ENCODE measurements at places on chromosomes 6 and 20.

- DNase-seq = no peak
Observed at GRCh38 chr6:42555477-42556457, 8.1 kb upstream of the UBR2 start.

DNA sequence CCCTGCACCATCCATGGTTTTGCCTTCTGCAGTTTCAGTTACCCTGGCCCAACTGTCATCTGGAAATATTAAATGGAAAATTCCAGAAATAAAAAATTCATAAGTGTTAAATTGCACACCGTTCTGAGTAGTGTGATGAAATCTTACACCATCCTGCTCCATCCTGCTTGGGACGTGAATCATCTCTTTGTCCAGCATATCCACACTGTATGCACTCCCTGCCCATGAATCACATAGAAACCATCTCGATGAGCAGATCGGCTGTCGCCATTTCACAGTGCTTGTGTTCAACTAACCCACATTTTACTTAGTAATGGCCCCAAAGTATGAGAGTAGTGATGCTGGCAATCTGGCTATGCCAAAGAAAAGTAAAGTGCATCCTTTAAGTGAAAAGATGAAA lies 105.9 kb upstream of the ID4 start:
- no peak for DNase-seq

- DNase-seq = no peak
Observed at GRCh38 chr20:16930656-16931055, 182.5 kb downstream of the OTOR start.

DNA sequence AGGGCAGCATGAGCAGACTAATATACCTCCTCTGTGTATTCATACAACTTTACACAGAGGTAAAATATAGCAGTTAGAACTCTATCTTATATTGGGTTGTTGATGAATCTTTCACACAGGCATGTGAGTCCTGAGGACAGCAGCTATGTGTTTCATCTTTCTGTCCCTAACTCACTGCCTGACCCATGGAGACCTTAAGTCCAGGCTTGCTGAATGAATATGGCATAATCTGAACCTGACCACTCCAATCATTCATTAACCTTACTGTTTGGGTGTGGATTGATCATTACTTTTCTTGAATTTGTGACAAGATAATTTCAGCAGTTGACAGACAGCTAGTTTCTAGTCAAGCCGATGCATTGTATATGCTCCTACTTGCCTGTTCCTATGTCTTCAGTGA lies 27.3 kb upstream of the TSPYL1 start:
- DNase-seq = no peak

GRCh38 chr6:170229396-170229795 lies 61.5 kb downstream of the DLL1 start:
- DNase-seq = no peak

DNA sequence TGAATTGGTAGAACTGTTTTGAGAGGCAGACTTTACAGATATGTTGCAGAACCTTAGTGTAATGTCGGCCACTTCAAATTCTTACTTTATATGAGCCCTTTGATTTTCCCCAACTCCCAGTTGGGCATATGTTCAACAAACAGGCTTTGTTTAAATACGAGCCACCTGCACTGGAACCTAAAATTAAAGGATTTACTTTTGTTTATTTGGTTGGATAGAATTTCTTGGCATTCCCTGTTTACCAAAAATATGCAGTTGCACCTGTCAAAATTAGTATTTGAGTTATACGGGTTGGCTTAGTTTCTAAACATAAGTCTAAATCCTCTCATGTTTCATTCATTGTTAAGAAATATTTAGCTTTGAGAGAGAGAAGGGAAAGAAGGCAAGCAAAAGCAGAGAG lies 2.4 kb upstream of the GLYATL3 start:
- no peak for DNase-seq

GRCh38 chr20:54502179-54502578 lies 26.8 kb downstream of the DOK5 start:
- no peak for DNase-seq

- DNase-seq = no peak
Observed at GRCh38 chr20:52922436-52922835, 49.7 kb upstream of the TSHZ2 start.

DNA sequence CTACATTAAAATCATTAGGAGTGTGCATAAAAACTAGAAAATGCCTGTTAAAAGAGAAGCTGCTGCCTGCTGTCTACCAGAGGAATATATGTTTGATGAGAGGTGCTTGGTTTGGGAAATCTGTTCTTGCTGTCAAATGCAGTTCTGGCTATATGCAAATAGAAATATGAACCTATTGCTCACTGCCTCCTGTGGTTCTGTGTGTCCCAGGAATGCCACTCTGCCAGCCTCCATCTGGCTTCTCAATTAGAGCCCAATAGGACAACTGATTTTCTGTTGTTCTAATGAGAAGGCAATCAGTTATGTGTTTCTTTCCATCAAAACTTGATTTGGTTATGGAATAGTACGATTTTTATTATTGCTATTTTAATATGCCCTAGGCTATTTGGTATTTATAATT lies 759.7 kb downstream of the HDGFL1 start:
- no peak for DNase-seq

DNA sequence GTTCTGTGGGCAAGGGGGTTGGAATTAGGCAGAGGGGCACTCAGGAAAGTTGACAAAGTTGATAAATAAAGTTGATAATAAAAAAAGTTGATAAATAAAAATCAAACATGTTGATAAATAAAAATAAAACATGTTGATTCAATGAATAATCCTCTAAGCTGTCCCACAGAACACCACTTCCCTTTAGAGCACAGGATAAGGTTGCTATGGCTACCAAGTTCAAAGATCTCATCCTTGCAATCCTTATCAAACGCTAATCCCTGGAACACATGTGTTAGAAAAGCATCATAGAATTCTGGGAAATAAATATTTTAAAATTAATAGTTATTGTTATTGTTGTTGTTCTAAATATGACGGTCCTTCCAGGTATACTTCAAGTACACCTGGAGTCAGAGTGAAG lies 33.9 kb downstream of the MBOAT1 start:
- no peak for DNase-seq

- DNase-seq = no peak
Observed at GRCh38 chr6:34045771-34046170, 100.1 kb downstream of the GRM4 start.

GRCh38 chr6:16748025-16748319 lies 13.3 kb downstream of the ATXN1 start:
- DNase-seq = no peak

- no peak for DNase-seq
Observed at GRCh38 chr20:63394069-63394919, 33.1 kb upstream of the CHRNA4 start.

DNA sequence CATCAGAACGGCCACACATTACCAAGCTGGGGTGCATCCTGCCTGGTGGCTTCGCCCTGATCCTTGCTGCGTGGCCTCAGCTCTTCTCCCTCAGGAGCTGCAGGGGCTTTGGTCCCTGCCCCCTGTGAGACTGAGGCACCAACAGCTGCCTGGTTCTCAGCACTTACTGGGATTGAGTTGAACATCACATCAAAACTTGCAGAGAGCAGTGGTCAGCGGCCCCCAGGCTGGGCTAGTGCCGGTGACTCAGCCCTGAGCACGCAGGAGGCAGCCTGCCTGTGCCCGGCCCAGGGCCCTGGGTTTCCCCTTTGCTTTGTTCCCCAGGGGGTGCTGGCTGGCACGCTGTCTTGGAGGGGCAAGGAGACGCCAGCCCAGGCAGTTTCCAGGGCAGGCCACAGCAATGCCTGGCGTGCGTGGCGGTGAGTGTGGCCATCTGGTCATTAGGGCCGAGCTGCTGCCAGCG lies 63.3 kb downstream of the DLL1 start:
- no peak for DNase-seq

GRCh38 chr6:70008189-70008588 lies 141.8 kb downstream of the COL19A1 start:
- DNase-seq = no peak

GRCh38 chr20:5529331-5530148 lies 212.8 kb upstream of the PROKR2 start:
- peak; percentile 57 for DNase-seq

DNA sequence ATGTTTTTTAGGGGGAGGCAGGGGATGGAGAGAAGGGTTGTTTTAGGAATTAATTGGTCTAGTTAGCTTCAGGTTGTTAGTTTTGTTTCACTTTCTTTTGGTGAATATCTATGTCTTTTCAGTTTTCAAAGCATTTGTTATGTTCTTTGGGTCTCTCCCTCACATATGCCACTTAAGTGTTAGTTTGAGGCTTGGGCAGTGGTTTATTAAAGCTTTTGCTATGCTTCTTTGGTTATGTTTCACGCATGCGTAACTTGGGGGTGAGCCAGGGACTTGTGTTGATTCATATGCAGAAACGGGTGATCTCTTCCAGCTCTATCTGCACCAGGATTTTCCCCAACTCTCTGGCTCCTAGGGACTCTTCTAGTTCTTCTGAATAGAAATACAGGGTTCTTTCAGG lies 11.4 kb upstream of the MMS22L start:
- no peak for DNase-seq

DNA sequence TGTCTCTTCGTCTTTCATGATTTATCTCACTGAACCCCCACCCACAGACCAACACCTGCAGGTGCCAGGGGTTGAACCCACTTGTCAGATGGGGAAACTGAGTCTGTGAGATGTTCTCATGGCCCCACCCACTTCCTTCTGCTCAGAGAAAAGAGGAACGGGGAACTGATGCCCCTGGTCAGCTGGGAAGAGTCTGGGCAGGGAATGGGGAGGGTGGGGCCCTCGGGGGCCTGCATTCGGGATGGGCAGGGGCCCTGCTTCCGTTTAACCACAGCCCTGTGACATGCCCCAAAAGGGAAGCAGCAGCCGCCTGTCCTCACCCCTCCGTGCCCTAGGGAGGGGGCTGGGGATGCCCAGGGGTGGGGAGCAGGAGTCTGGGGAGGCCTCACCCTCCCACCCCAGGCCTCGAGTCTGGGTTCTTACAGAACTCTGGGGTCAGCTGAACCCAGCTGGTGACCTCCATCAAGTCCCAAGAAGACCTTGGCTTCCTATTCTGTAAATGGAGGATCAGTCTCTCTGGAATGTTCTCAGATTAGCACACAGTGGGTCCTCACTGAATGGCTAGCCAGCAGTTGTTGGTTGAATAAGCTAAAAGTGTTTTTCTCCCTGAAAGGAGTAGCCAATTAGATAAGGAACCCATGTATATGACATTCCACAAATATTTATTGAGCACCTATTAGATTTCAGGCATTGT lies 81.5 kb downstream of the CEBPB start:
- DNase-seq = no peak

- no peak for DNase-seq
Observed at GRCh38 chr6:115932481-115932880, 128.2 kb downstream of the FRK start.

- DNase-seq = no peak
Observed at GRCh38 chr6:39342692-39343395, 20.3 kb upstream of the KCNK16 start.

DNA sequence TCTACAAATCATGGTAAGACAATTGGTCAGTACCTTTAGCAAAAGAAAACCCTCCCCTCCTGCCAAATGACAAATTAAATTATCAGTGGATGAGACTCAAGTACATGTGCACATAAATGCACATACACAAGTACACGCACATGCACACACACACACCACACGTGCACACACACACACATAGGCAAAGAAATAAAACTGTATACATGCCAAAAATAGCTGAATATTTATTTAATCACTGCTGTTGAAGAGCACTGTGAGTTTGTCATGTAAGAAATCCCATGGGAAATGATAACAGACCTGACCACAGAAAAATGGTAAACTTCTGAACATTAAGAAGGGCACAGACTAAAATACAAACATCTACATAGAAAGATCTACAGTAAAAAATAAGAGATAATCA lies 46.6 kb upstream of the TNFAIP3 start:
- no peak for DNase-seq

- no peak for DNase-seq
Observed at GRCh38 chr6:53513519-53513966, 31.4 kb downstream of the GCLC start.

- no peak for DNase-seq
Observed at GRCh38 chr6:122558080-122558479, 52.1 kb upstream of the PKIB start.

GRCh38 chr6:169933839-169934698 lies 182.6 kb downstream of the ERMARD start:
- no peak for DNase-seq

GRCh38 chr20:16392346-16392745 lies 180.9 kb downstream of the KIF16B start:
- DNase-seq = no peak

GRCh38 chr6:148924226-148925012 lies 177.6 kb downstream of the UST start:
- DNase-seq = no peak

- DNase-seq = no peak
Observed at GRCh38 chr20:24523661-24524060, 54.2 kb downstream of the SYNDIG1 start.

DNA sequence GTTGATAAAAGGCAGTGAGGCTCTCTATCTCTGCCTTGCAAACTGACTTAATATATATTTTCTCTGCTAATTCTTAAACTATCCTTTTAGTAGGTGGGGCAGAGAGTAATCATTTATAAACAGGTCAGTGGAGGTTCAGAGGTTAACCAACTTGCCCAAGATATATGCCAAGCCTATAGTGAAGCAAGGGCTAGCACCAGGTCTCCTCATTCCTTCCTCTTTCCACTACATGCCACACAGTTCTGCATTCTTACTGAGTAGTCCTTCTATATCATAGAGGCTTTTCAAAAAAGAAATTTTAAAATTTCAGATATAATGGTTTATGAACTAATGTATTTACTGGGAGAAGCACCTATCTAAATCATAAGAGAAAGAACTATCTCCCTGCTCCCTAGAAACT lies 8.5 kb downstream of the ARG1 start:
- DNase-seq = no peak

DNA sequence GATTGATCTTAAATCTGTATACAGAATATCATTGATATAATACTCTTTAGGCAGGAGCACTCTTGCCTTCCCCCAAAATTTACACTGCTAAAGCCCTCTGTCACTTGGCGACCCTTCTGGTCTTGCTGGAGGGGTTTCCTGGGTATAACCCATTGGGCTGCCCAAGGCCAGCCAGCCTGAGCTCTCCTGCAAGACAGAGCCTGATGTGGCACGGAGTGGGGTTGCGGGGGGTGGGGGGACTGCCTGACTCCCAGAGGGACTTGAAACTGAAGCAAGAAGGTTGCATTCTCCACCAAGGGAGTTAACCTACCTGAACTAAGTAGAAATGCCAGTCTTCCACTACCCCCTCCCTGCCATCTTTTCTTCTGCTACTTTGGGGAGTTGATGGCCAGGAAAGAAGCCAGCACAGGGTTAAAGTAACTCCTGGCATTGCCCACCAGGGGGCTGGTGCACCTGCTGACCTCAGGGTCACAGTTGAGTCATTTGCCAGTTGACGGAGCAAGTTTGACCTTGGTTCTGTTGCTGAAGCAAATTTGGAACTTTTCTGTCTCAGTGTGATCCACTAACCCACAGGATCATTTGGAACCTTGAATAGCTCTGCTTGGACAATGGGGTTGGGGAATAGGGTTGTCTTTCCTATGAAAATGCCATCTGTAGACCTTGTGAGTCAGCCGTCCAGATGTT lies 79.4 kb downstream of the ASXL1 start:
- no peak for DNase-seq

- DNase-seq = no peak
Observed at GRCh38 chr6:67933278-67933677, 701.8 kb upstream of the ADGRB3 start.
